Right hindlimb (tissue), 1 donor: ENCODE measurements at places on chromosomes 4 and X.
A peak's percentile ranks its signal among the peaks of the same experiment; 100 is the strongest.

- DNase-seq = peak; percentile 36
These were observed 73.9 kb downstream of the CXXC4 start for GRCh38 chr4:104420766-104421165.

- DNase-seq = no peak
These were observed 95.0 kb downstream of the SH3KBP1 start for GRCh38 chrX:19792412-19792811.

DNA sequence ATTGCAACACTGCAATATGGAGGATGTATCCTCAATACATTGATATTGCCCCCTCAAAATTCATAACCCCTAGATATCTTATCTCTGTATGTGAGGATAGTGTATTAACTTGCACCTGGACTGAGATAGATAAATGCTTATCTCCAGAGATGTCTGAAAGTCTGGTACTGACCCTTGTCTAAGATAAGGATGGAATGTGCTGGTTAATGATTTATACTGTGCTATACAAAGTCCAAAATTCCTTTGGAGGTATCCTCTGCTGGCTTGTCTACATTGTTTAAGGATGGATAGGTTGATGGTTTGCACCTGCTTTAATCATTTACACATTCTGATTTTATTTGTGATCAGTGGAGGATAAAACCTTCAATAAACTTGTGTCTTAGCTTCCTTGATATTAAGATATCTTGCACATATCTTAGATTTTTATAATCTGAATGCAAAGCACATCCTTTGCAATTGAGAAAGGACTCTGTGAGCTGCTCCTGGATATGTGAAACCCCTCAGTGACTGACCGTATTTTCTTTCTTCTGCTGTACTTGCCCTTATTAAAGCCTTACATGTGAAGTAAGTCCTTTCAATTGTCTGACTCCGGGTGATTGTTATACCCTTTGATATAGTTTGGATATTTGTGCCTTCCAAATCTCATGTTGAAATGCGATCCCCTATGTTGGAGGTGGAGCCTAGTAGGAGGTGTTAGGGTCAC lies 430.3 kb upstream of the MAOA start:
- no peak for DNase-seq

- no peak for DNase-seq
These were observed 111.4 kb downstream of the NYX start for GRCh38 chrX:41558531-41558930.

GRCh38 chrX:51395480-51395809 lies 62.8 kb downstream of the NUDT10 start:
- no peak for DNase-seq

DNA sequence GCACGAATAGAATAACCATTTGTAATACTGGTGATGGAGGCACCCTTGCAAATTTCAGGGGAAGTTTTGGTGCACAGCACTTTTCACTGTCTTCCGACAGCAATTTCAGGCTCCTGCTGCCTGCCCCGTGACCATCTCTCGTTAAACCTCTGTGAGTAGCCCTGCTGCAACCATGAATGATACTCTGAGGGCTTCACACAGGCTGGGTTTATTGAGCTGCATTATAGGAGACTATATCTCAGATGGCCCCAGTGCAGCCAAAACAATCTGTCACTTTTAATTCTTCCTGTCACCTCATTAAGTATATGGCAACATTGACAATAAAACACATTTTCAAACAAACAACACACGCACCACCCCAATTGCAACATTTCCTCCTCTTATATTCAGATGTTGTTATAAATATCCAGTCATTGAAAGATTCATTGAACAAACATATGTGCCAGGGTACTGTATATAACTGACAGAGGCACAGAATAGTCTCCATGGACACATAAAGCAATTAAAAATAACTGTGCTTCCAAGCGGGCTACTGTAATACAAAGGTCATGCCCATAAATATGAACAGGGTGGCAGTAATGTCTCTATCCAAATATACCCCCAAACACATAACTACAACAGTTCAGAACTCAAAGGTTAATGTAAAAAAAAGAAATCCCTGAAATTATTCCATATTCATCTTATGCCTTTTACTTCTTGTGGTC lies 477.0 kb downstream of the GBA3 start:
- no peak for DNase-seq

- no peak for DNase-seq
These were observed 156.3 kb upstream of the VEGFC start for GRCh38 chr4:176949029-176949428.

DNA sequence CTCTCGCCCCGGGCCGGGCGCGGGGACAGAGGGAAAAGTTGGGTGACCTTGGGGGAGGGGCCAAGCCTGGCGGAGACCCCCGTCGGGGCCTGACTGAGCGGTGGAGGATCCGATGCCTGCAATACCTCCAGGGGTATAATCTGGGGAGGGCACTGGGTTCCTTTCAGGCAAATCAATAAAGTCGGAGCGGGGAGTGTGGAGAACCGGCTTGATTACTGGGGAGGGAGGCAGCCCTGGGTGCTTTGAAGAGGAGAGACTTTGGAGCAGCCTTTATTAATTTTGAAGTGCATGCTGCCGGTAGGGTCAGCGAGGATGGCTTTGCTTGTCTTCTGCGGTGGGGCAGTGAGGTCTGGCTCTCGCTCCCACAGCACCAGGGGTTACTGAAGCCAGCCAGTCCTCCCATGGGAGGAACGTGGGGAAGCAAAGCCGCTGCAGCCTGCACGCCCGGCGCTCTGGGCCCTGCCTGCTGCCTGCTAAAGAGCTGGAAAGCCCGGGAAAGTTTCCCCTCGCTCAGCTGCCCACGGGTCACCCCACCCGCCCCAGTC lies 403 bp upstream of the LGI2 start:
- DNase-seq = peak; percentile 59

GRCh38 chr4:106987311-106987710 lies 48.8 kb downstream of the DKK2 start:
- no peak for DNase-seq

DNA sequence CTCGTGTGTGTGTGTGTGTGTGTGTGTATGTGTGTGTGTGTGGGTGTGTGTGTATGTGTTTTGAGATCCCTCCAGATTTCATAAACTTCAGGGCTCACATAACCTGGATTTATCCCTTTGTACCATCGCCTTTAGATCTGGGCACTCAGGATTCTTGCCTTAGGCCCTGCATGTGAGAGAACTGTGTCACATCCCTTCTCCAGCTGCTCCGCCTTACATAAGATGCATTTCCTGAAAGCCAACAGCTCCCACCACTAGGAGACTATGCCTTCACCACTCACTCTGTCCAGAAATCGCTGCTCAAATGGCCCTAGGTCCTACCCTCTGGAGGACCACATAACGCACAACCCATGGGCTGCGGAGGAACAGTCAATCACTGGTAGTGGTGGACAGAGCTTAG lies 348.8 kb downstream of the CCSER1 start:
- no peak for DNase-seq

DNA sequence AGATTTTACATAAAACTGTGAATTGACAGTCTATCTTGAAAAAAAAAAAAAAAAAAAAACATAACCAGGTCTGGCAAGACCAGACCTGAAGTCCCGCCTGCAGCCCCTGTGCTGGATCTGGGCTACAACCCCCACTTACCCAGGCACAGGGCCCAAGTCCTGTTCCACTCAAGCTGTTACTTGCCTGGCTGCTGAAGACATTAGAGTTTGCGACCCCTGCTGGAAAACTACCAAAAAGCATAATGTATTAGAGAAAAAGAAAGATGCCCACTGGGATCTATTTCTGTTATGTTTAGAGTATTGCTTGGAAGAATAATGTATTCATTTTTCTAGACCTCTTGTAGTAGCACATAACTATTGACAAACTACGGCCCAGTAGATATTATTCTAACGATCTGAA lies 4.7 kb downstream of the HS3ST1 start:
- peak; percentile 68 for DNase-seq

GRCh38 chr4:158860856-158861255 lies 92.0 kb downstream of the FNIP2 start:
- DNase-seq = no peak

DNA sequence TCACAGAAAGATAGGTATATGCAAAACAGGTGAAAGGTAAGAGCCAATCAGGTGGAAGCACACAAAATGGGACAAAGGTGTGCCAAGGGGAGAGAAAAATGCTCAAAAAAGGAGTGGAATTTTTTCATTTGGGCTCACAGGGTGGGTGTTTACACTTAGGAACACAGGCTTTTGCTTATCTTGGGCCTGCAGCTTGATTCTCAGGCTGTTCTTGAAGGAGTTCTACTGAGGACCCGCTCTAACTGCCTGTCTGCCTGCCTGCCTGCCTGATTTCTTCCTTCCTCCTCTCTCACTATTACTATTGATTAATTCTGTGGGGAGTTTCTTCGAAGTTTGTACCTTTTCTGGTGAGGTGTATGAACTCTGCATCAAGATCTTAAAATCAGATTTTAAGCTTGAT lies 120.3 kb upstream of the CTSO start:
- DNase-seq = no peak

- DNase-seq = no peak
These were observed 51.0 kb downstream of the NSG1 start for GRCh38 chr4:4437798-4438470.

DNA sequence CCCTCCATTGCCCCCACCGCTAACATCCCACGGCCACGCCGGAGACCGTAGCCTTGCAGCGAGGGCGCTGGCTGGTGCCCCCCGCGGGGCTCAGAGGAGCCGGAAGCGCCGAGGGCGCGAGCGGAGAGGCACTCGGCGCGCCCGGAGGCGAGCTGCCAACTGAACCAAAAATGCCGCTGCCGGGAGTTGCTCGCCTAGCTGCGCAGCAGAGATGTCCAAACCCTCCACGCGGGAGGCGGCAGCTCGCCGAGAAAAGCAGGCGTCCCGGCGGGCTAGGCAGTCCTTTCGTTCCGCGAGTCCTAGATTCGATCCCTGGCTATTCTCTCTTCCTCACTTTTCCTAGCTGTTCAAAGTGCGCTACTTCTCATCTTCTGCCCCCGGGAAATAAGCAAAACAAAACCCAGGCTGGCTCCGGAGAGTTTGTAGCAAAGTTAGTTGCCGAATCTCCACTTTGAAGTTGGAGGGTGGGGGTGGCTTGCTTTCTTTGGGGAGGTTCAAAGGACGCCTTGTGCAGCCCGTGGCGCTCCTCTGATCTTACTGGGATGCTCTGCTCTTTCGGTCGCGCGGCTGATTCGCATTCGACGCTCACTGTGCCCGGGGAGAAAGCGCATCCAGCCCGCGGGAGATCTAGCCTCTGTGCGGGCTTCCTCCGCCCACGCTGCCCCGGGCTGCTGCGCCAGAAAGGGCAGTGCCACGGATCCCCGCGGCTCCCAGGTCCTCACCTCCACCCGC lies 723 bp downstream of the NKX6-1 start:
- DNase-seq = no peak

DNA sequence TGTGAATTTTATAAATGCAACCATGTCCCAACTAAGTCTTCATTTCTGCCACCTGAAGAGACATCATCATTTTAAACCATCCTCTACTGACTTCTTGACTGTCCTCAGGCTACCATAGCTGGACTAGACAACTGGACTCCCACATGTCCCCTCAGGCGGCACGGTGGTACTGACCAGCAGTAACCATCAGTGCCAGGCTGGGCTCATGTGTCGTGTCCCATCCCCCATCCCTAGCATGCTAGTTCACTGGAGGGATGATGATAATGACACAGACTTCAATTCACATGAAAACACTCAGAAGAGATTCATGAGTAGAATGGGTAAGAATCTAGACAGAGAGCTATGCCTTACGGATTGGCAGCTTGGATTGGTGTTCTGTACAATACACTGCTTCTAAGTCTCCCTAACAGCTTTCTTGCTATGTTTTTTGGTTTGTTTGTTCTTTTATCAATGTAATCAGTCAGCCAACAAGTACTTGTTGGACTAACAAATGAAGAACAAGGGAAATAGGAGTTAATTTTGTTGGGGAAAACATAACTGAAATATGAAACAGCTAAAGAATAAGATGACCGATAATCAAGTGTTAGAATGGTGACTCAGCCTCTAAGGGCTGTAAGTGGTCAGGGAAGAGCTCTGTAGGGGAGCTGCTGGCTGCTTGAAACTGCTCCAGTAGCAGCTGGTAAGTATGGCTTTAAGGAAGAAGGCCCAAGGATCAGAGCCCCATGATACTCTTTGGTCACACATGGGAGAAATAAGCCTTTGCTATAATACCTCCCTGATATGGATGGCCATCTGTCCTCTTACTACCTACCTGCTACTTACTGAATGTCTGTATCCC lies 10.3 kb downstream of the ZDHHC9 start:
- DNase-seq = no peak

- DNase-seq = no peak
These were observed 17.0 kb downstream of the SNCA start for GRCh38 chr4:89820010-89820409.

GRCh38 chrX:115226929-115227328 lies 7.0 kb downstream of the LRCH2 start:
- DNase-seq = peak; percentile 14

DNA sequence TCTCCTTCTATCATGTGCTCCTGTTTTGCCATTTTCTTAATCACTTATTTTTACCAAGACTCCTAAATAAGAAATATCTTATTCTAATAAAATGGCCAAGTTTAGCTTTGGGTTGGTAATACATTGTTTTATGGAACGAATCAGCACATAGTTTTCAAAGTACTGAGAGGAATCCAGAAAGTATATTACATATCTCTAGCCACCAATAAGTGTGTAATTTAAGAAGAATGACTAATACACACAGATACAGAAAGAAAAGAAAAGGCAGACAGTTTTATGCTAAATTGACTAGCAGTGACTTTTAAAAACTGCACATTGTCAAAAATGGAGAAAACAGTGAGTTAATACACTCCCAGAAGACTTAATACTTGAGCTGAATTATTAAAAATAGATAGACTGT lies 167.0 kb upstream of the IL15 start:
- DNase-seq = no peak

DNA sequence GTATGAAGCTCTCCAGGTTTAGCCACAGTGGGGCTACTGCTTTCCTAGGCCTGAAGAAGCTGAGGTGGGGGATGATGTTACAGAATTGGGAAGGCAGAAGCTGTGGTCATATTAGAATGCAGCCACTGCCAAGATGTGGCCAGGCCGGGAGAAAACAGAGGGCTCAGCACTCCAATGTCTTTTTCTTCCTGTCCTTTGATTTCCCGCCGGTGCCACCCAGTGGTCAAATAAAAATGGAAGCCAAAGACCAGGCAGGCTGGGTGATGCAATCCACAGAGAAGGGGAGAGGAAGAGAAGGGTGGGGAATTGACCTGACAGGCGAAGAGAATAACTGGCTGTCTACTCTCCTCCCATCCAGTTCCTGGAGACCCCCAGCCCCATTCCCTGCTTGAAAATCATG lies 94.9 kb upstream of the SHISA3 start:
- no peak for DNase-seq

DNA sequence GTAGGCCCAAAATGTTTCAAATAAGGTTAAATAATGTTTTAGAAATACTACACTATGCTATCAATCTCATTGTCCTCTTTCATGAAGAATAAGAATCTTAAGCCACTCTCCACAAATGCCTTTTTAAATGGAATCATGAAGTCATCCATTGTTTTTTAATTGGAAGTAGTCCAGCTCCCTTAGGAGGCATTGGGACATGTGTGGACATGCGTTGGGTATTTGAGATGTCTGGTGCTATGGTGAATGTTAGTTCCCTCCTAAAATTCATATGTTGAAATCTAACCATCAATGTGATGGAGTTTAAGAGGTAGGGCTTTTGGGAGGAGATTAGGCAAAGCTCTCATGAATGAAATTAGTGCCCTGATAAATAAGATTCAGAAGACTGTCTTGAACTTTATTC lies 289.0 kb downstream of the C4orf33 start:
- no peak for DNase-seq

GRCh38 chr4:80419946-80420345 lies 84.4 kb downstream of the CFAP299 start:
- no peak for DNase-seq

GRCh38 chrX:38225093-38225492 lies 4.4 kb upstream of the SRPX start:
- no peak for DNase-seq

GRCh38 chr4:17285747-17286146 lies 226.1 kb downstream of the QDPR start:
- DNase-seq = no peak

- no peak for DNase-seq
These were observed 24.1 kb upstream of the VCX3A start for GRCh38 chrX:6558979-6559378.
